Renal cortex interstitium (tissue), 15 donors: ENCODE measurements at places on chromosomes 6 and 20. TPM values are rescaled to one million over a fixed set of nuclear protein-coding genes. Genes with fewer than 3 reads are reported as not detected.

Gene BPIFB6
- not detected for polyA plus RNA-seq

- DNase-seq: no peak
Measured at GRCh38 chr6:1645466-1646185, 35.9 kb downstream of the FOXC1 start.

GRCh38 chr20:20499439-20499838 lies 131.5 kb downstream of the INSM1 start:
- no peak for DNase-seq

DNA sequence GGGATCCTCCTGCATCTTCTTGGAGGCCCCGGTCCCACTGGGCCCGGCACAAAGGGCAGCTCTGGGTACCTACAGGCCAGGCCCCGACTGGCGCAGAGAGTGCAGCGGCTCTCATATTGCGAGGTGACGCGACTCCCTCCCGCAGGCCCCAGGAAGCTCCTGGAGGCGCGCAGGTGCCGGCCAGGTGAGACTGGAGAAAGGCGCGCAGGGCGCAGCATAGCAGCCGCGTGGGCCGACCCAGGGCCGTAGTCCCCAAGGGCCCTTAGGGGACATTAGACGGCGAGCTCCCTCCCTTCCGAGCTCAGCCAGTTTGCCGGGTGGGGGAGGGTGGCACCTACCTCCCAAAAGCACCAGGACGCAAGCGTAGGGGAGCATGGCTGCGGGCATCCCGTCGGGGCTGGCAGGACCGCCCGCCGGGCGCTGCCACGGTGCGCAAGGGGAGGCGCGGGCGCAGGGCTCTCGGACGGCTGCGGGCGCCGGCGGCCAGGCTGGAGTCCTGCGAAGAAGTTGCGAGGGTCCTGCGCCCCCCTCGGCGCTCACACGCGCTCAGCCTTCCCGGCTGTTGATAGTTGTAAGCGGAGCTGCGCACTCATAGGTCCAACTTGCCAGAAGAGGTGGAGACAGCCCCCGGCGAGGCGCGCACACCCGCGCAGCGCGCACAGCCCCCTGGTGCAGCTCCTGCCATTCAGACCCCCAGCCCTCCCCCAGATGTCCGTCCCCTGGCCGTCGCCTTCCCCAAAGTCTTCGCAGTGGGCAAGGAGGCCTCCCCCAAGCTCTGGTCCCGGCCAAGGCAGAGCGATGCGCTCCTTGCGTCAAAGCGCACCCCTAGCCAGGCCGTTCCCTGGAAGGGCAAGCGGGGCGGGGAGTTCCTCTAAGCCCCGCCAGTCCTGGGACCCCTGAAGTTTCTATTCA lies 622 bp downstream of the APCDD1L start:
- no peak for DNase-seq

- no peak for DNase-seq
Measured at GRCh38 chr6:5869676-5870075, 137.0 kb downstream of the NRN1 start.

DNA sequence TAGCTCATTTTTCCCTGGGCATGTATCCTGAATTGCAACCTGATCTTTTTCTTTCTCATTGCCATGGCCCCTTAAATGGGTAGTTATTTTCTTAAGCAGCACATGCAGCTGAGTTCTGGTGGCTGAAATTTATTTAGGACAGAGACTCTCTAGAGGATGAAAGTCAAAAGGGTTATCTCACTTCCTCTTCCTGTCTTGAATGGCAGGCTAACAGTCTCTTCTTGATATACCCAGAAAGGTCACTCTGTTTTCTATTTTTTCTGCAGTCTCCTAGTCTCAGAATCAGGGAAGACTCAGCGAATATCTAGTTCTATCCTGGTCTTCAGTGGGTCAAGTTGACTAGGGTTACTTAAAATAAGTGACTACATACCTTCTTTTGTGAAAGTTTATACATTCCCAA lies 243.3 kb downstream of the EPHA7 start:
- DNase-seq: no peak

- no peak for DNase-seq
Measured at GRCh38 chr20:3160418-3160817, 753 bp upstream of the FASTKD5 start.

- DNase-seq: no peak
Measured at GRCh38 chr6:127288705-127289104, 22.0 kb downstream of the RNF146 start.

Gene PTCRA
- 0.40 TPM for polyA plus RNA-seq

Gene ZNF335
- polyA plus RNA-seq: 14.4 TPM

DNA sequence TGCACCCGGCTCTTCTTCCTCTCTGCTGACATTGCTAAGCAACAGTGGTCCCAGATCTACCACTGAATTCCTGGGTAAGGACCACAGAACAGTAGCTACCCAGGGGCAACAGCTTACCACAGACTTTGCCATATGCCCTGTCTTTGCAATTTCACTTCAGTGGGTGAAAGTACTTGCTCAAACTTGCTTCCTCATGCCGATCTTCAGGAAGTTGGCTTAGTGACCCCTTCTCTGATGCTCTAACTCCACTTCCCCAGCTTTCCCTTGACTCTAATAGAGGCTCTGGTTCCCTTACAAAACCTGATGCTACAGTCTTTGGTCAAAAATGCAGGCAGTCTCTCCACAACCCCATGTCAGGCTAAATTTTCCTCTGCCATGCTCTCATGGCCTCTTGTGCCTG lies 3.3 kb upstream of the TAAR5 start:
- no peak for DNase-seq

- DNase-seq: no peak
Measured at GRCh38 chr6:95117236-95117635, 460.1 kb upstream of the MANEA start.

GRCh38 chr6:34300332-34300751 lies 51.5 kb upstream of the SMIM29 start:
- no peak for DNase-seq

Gene OR2H2
- 0.13 TPM for polyA plus RNA-seq

Gene MTG2
- polyA plus RNA-seq: 30.2 TPM

Gene TNNC2
- polyA plus RNA-seq: 0.50 TPM

GRCh38 chr6:147099974-147100373 lies 104.2 kb upstream of the STXBP5 start:
- no peak for DNase-seq

GRCh38 chr6:1726341-1726768 lies 116.6 kb downstream of the FOXC1 start:
- DNase-seq: no peak
